ENCODE measurements at places on chromosomes 4 and X.

DNA sequence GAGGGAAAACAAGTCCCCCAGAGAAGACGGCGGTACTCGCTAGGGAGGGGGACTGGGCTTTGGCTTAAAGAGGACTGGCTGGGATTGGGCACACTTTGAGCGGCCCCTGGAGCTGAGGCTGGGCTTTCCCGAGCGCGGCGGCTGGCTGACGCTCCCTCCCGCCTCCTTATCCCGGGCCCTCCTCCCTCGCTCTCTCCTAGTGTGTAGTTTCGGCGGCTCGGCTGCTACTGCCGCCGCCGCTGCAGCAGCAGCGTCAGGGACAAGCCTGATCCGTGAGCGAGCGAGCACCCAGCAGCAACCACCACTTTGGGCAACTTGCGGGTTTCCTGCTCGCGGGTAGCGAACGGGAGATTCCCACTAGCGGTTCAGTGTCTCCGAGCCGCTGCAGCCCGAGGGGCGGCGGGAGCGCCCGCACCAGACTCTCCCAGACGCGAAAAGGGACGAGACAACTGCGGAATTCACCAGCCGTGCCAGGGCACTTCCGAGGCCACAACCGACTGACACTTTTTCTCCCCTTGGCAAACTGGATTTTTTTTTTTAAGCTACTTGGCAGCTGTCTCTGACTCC lies 632 bp upstream of the PCDH7 start:
- peak; percentile 44 for DNase-seq

DNA sequence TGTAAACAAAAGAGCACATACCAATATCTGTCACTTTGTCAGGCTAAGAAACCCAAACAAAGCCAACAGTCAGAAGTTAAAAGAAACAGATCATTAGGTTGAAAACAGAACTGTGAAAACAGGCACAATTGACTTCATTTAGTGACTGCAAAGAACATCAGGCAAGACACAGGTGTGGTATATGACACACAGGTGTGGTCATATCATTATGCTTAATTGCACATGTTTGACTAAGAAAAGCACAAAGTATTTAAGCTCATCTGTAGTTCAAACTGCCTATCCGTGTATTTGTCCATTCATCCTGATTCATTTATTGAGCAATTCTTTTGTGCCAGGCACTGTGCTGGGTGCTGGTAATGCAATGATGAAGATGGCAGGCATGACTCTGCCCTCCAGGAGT lies 150.7 kb downstream of the DEFB131A start:
- DNase-seq, result no peak

- no peak for DNase-seq
These were observed 6.8 kb downstream of the BGN start for GRCh38 chrX:153501530-153501929.

GRCh38 chr4:1793940-1794808 lies 1.1 kb downstream of the FGFR3 start:
- DNase-seq, result no peak

DNA sequence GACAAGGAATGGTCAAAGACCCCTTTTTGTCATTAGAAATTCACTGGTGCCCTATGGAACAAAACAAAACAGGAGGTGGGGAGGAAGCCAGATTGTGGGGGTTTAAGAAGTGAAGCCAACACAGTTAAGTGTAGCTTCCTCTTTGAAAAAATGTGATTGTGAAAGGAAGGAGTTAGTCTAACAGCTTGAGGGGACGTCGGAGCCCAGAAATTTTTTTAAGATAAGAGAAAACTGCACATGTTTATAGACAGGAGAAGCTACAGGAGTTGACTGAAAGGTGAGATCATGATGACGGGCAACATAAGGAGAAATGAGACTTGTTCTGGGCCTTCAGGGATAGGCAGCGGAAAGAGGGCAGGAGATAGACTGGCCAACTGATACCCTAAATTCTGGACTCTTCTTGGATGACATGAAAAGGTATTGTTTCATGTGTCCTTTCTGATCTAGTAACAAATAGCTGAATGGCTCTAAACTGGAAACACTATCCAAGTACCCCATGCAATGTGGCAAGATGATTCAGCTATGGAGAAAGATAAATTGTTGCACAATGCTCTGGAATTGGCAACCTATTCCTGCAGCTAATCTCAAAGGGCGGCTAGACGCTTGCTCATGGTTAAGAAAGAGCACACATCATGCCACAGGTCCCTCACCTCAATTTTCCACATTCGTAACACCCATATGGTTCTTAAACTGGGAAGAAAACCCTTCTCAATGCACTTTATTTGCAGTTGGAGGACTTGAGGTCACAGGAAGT lies 3.7 kb upstream of the HDAC8 start:
- no peak for DNase-seq
